ENCODE measurements at places on chromosomes 13 and 19.

DNA sequence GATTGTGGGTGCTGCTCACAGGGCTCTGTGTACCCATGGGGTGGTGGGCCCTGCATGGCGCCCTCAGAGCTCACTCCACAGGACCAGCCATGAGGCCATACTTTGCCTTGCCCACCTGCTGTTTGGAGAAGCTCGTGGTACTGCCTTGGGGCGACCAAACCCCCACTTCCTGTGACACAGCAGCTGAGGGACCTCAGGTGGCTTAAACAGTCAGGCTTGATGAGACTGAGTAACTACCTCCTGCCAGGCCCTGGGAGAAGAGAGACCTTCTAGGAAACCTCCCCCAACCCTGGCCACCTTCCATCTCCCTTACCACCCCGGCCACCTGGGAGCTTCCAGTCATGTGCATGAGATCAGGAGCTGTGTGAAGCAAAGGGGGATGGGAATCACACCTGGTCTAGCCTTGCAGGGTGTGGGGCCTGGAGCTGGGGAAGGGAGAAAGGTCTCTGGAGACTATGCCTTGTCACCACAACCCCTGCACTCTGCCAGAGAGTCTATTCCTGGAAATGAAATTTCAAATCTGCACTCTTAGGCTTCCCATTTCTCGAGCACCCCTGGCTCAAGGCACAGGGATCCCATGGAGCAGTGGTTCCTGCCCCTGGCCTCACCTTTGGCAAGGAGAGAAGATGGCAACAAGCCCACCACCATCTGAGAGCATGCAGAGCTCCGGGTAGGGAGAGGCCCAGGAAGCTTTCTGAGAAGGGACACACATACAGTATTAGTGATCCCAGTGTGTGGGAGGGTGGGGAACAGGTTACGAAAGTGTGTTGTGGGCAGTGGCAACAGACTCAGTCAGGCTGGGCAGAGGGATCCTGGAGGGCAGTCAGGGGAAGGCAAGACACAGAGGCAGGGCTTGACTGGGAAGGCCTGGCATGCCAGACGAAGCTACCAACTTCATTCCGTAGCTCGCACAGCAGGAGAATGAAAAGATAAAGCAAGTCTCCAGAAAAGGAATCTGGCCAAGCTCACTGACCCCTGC lies 125.0 kb downstream of the URI1 start:
- no peak for DNase-seq

DNA sequence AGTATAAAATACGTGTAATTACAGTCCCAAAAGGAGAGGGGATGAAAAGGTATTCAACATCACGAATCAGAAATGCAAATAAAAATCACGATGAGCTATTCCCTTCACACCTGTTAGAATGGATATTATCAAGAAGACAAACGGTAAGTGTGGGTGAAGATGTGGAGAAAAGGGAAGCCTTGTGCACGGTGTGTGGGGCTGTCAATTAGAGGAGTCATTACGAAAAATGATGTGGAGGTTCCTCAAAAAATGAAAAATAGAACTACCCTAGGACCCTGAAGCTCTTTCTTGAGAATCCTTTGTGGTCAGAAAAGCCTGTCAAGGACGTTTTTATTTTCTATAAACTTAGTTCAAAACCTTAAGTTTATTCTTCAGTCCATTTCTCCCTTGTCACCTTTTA lies 19.4 kb downstream of the NLRP11 start:
- no peak for DNase-seq

- DNase-seq = no peak
Observed at GRCh38 chr13:20428666-20429644, 96.7 kb downstream of the CRYL1 start.

- DNase-seq = no peak
Observed at GRCh38 chr13:42876270-42876714, 94.9 kb downstream of the FAM216B start.

- DNase-seq = no peak
Observed at GRCh38 chr19:3100331-3100730, 6.2 kb downstream of the GNA11 start.

DNA sequence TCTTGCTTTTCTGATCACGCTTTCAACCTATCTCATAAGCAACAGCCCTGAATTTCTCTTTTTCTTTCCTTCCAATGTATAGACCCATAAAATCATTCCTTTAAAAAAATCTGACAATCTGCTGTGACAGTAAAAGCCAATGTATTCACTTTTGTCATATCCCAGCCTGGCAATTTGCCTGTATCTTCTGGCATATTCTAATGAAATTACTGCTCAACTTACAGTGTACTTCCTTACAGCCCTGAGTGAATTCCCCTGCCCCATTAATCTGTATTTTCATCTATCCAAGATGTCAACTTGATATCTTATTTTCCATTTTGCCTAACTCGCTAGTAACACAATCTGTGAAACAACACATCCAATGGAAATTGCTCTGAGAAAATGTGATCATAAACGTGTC lies 18.0 kb upstream of the SERP2 start:
- DNase-seq = no peak

- no peak for DNase-seq
Observed at GRCh38 chr19:10677751-10678150, 23.5 kb upstream of the QTRT1 start.

GRCh38 chr13:37349916-37350315 lies 244.5 kb upstream of the CSNK1A1L start:
- no peak for DNase-seq

DNA sequence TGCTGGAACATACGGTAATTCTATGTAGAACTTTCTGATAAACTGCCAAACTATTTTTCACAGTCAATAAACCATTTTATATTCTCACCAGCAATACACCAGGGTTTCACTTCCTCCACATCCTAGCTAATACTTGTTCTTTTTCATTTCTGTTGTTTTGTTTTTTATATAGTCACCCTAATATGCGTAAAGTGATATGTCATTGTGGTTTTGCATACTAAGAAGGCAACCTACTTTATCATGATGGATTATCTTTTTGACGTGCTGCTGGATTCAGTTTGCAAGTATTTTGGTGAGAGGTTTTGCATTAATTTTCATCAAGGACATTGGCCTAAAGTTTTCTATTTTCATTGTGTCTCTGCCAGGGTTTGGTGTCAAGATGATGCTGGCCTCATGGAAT lies 1384.1 kb downstream of the UQCRFS1 start:
- DNase-seq = no peak

GRCh38 chr19:32708457-32708856 lies 11.1 kb upstream of the TDRD12 start:
- DNase-seq = no peak

DNA sequence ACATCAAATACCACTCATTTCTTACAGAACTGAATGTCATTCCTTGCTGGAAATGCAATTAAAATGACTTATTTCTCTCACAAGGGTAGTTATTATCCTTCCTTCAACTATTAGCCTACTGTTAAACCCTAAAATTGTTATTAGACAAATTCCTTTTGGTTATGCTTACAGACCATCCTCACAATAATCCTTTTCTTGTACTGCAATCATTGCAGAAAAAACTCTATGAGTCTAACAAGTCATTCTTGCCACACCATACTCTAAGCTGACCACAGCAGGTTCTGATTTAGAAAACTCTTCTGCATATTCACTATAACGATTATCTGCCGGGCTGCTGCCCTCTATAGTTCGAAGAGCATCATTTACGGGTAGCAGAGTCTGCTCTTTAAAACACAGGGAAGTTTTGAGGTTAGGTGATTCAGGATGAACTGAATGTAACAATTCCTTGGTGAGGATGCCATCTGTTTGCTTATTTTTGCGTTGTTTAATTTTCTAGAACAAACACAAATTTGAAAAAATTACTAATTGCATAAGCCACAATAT lies 38.2 kb downstream of the MTMR6 start:
- no peak for DNase-seq

DNA sequence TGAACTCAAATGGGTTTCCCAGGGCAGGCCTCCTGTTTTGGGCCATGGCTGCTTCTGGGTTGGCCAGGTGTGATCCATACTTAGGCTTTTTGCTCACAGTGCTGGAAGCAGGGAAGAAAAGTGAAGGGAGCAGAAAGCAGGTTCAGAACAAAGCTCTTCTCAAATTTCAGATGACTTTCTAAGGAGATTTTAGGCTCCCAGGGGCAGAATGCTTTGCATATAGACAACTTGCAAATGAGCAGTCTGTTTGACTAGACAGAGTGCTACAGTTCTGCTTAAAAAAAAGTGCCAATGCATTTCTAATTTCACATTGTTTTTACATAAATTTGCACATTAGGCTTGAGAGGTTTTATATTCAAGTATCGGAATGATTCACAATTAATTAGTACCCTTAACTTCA lies 2.6 kb upstream of the SLC10A2 start:
- DNase-seq = no peak

DNA sequence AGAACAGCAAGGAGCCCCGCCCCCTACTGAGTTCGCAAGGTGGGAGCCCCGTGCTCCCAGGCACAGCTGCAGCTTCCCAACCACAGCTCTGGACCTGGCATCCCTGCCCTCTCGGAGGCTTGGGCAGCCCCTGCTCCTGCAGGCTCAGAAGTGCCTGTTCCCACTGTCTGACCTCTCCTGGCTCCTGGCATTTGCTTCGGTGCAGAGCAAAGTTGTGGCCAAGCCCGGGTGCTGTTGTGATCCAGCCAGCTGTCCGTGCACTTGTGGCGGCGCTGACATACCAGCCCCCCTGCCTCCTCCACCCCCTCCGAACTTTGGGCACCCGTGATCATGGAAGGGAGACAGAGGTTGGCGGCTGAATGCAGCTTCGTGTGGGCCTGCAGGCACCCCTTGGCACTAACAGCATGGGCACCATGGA lies 1386.8 kb downstream of the PCDH9 start:
- DNase-seq = no peak

DNA sequence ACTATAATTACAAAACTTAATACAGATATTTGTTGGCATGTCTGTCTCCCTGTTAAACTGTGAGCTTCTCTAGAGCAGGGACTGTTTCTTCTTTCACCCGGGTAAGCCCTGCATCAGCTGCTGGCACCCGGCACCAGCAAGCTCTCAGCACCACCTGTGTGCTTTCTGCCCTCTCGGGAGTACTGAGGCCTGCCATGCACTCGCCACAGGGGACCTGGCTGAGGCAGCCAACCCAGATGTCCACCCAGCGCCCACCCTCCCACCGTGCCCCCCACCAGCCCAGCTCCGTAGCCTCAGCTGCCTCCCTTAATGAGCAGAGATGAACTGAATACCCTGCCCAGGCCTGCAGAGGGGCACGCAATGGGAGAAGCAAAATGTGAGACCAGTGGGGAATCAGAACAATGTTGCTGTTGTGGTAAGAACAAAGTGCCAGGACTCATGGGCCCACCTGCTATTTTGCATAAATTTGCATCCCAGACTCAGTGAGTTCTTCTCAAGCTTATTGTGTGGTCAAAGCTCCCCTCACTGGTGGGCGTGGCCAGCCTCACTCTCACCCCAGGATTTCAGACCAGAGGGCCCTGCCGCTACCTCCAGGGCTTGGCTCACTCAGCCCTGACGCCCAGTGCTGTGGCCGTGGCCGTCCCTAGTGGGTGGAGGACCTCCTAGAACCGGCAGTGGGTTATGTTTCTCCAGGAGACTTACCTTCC lies 14.6 kb upstream of the SERPINE3 start:
- DNase-seq = no peak

GRCh38 chr13:88097541-88097940 lies 426.4 kb downstream of the SLITRK5 start:
- DNase-seq = no peak

- DNase-seq = no peak
Observed at GRCh38 chr19:2603334-2603733, 99.2 kb downstream of the GNG7 start.

GRCh38 chr13:75225288-75226032 lies 256.5 kb downstream of the TBC1D4 start:
- no peak for DNase-seq

DNA sequence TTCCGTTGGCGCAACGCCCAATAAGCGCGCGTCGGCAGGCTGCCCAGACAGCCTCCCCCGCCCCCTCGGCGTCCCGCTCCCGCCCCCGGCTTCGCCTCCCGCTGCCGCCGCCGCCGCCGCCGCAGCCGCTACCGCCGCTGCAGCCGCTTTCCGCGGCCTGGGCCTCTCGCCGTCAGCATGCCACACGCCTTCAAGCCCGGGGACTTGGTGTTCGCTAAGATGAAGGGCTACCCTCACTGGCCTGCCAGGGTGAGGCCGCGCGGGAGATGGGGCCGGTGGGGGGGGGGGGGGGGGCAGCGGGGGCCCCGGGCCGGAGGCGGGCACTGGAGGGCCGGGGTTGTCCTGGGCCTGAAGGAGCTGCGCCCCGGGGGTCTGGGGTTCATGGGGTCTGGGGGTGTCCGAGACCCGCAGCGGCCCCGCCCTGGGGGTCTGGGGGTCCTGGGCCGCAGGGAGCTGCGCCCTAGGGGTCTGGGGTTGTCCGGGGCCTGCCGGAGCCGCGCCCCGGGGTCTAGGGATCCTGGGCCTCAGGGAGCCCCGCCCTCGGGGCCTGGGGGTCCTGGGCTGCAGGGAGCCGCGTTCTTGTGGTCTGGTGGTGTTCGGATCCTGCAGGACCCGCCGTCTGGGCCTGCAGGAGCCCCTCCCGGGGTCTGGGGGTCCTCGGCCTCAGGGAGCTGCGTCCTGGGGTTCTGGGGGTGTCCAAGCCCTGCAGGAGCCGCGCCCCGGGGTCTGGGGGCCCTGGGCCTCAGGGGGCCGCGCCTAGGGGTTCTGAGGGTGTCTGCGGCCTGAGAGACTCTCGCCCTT lies at the start of gene HDGFL2:
Gene HDGFL2, plus strand, starts transcription at position 124 of the 801 bp plus-strand sequence. Its CDS starts 54 bp downstream, at position 178.
- no peak for DNase-seq

GRCh38 chr13:45838171-45838745 lies 13.3 kb downstream of the SIAH3 start:
- no peak for DNase-seq

- DNase-seq = no peak
Observed at GRCh38 chr13:21673539-21673788, 2.6 kb downstream of the FGF9 start.

DNA sequence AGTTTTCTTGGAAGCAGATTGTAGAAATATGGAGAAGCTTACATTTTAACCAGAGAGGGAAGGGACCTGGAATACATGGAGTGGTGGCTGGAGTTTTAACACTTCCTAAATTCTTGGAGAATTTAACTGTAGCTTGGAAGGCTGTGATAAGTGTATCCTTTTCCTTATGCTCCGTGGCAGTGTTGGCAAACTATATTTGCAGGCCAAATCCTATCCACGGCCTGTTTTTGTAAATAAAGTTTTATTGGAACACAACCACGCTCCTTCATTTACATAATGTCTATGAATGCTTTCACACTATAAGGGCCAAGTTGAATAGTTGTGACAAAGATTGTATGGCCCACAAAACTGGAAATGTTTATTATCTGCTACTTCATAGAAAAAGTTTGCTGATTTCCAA lies 110.6 kb upstream of the MIR17HG start:
- no peak for DNase-seq

DNA sequence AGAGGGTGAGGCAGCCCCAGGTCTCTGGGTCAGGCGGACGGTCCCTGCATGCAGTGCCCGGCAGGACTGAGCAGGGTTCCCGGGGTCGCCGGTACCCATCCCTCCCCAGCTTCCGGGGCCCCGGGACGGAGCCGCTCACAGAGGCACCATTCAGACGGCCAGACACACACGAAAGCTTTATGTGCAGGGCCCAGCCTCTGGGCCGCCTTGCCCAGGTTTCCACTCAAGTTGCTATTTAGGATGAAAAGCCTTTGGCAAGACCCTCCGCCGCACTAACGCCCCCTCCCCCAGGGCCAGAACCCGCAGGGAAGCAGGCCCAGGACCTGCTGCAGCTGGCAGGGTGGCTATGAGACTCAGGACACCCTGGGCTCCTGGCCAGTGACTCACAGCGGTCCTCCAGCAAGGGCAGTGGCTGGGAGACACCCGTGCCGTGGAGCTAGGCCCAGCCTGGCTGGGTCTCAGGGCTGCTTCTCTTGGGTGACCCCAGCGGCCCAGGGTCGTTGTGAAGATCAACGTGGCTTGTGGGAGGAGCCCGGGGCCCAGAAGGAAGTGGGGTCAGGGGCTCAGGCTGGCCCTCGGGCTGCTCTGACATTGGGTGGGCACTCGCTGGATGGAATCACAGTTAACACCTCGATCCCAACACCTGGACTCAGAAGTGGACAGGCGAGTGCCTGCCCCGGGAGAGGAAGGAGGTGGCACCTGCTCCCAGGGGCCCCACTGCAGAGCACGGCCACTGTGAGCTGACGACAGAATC lies 4.8 kb downstream of the C19orf25 start:
- DNase-seq = no peak
